ENCODE measurements at places on chromosomes 4 and X.

GRCh38 chr4:13907255-13907751 is 279.8 kb upstream of the BOD1L1 start:
- no peak for DNase-seq

DNA sequence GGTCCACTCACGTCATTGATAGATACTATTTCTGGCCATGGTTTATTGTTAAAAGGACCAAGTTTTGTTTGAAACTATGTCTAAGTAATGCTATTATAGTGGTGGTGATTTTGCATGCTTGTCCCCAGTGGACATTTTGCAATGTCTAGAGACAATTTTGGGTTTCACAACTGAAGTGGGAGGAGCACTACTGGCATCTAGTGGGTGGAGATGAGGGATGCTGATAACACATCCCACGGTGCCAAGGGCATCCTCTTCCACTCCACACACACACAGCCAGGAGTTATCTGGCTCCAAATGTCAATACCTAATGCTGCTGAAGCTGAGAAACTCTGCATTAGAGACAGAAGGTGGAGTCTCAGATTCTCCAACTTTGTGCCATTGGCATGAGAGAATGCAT is 131.2 kb downstream of the FRMPD4 start:
- DNase-seq, result no peak

GRCh38 chr4:184750926-184751584 is 17.2 kb upstream of the CENPU start:
- no peak for DNase-seq

DNA sequence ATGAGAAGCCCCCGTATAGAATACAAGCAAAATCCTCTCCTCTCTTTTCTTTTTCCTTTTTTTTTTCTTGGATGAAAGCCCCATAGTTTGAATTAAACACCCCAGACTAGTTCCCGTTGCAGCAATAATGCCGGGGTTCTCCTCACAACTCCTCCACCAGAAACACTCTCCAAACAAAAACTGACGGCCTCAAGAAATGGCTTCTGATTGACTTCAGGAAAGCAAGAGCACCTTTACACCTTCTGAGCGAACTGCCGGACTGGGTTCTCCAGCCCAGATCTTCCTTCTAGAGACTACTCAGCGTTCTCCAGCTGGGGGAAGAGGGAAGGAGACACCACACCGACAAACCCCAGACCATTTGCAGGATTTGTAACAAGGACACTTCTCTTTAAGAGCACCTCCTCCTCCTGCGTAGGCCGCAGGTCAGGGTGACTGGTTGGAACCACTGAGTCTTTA is 4.0 kb downstream of the HAND2 start:
- DNase-seq, result peak; percentile 60
